Mammary microvascular endothelial cell (primary cell): ENCODE measurements at places on chromosomes 3 and 15. TPM values are rescaled to one million over a fixed set of nuclear protein-coding genes. Genes with fewer than 3 reads are reported as not detected.

REC114 gene
- not detected in 2 replicates for total RNA-seq

SRGAP3 gene
- 0.07 and 0.10 TPM in 2 replicates for total RNA-seq

CTXN2 gene
- total RNA-seq: not detected in 2 replicates

NANOGP8 gene
- 0.20 TPM in 1 of 2 replicates, not detected in the other for total RNA-seq

COL8A1 gene
- total RNA-seq: 80.7 and 81.4 TPM in 2 replicates

PLSCR2 gene
- total RNA-seq: not detected in 2 replicates

GOLGA8M gene
- total RNA-seq: 0.20 and 0.73 TPM in 2 replicates

CCDC33 gene
- total RNA-seq: not detected in 2 replicates
